B cell (primary cell): ENCODE measurements at places on chromosomes 11 and 22. TPM values are rescaled to one million over a fixed set of nuclear protein-coding genes. Genes with fewer than 3 reads are reported as not detected.

C11orf54 gene
- 38.9 and 40.3 TPM in 2 replicates for total RNA-seq

DNA sequence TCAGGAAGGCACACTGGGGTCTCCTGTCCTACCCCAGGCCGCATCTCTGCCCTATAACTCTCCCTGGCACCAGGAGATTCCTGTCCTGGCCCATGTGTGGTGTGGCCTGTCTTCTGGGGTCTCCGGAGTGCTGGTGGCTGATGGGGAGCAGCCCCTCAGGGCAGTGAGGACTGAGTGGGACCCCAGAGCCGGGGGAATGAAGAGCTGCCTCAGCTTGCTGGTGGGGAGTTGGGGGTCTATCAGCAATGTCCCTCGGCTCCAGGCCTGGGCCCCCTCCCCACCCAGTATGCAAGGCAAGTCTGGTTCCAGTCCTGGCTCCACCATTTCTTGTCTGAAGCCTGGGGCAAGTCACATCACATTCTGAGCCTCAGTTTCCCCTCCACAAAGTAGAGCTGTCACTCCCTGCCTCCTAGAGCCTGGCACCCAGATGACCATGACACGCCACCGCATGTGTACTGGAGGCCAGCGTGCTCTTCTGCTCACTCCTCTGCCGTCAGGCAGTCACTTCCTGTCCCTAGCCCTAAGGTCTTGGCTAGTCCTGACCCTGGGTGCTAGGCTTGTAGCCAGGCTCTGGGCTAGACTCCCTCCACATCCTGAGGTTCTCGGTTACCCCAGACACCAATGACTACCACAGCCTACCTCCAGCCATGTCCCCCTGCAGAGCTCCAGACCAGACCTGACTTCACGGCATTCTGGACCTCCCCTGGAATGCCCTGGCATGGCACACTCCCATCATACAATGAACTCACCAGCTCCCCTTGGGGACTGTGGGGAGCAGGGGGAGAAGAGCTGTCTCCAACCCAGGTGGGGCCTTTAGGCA, 12.8 kb downstream of the ARAP1 start:
- no peak for DNase-seq
- H3K36me3 ChIP-seq = no peaks in the 10 kb centered on the region
- peak overlapping the region; percentile 44 for H3K4me3 ChIP-seq
- peaks cover 99% of the 10 kb centered on the region for H3K4me1 ChIP-seq
- H3K27ac ChIP-seq = peak overlapping the region; percentile 99
- H3K27me3 ChIP-seq = no peaks in the 10 kb centered on the region

TIMP3 gene
- total RNA-seq = not detected in 2 replicates

- H3K4me3 ChIP-seq = peak within 1 kb of the TSS; percentile 84
- peaks cover 47% of the 10 kb centered on the region for H3K4me1 ChIP-seq
- no peaks in the 10 kb centered on the region for H3K27me3 ChIP-seq
Measured at GRCh38 chr11:47269829-47270305, at the start of gene MADD. TSS of gene MADD (plus strand) at chr11:47270133.

- H3K4me1 ChIP-seq = no peaks in the 10 kb centered on the region
- no peaks in the 10 kb centered on the region for H3K36me3 ChIP-seq
- H3K27me3 ChIP-seq = no peaks in the 10 kb centered on the region
- H3K4me3 ChIP-seq = no peak overlapping the region
Measured at GRCh38 chr11:60700689-60701468, 1.5 kb downstream of the MS4A8 start.

GRCh38 chr11:64894070-64894811, 15.8 kb upstream of the EHD1 start:
- DNase-seq = peak; percentile 91
- peaks cover 20% of the 10 kb centered on the region for H3K36me3 ChIP-seq
- H3K27me3 ChIP-seq = no peaks in the 10 kb centered on the region
- no peak overlapping the region for H3K4me3 ChIP-seq

GRCh38 chr22:46686221-46687047, 51.6 kb downstream of the CERK start:
- DNase-seq = no peak
- peaks cover 44% of the 10 kb centered on the region for H3K36me3 ChIP-seq
- H3K4me1 ChIP-seq = peaks cover 37% of the 10 kb centered on the region

DNA sequence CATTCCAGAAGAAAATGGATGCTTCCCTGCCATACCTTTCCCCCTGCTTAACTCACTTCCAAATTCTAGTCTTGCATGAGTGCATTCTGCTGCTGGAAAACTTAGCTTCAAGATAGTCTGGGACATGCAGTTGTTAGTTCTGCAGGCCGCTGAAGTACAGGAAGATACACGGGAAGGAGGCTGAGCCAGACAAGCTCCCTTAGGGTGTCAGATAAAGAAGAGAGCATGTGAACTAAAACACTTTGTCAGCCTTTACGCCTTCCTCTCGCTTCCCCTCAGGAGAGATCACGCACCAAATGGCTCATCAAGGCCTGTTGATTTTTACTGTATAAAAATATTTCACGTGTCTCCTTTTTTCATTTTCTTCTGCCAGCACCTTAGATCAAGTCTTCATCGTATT, 420.7 kb downstream of the INSC start:
- no peak overlapping the region for H3K4me3 ChIP-seq
- H3K4me1 ChIP-seq = no peaks in the 10 kb centered on the region
- no peak for DNase-seq
- no peaks in the 10 kb centered on the region for H3K27me3 ChIP-seq
- no peak overlapping the region for H3K27ac ChIP-seq

- no peak overlapping the region for H3K4me3 ChIP-seq
- no peak overlapping the region for H3K27ac ChIP-seq
- H3K36me3 ChIP-seq = no peaks in the 10 kb centered on the region
- no peak for DNase-seq
- H3K27me3 ChIP-seq = no peaks in the 10 kb centered on the region
Measured at GRCh38 chr11:64119700-64120099, 46.2 kb downstream of the MACROD1 start.

INS gene
- total RNA-seq = not detected in 2 replicates

DNA sequence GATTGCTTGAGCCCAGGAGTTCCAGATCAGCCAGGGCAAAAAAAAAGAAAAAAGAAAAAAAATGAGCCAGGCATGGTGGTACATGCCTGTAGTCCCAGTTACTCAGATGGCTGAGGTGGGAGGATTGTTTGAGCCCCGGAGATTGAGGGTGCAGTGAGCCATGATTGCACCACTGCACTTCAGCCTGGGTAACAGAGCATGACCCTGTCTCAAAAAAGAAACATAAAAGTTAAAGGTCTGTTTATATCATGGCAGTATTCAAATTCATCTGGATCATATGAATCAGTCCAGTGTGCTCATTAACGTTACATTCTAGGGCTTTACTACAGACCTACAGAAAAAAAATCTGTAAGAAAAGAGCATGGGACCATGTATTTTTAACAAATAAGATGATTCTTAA, 13.9 kb downstream of the HSD17B12 start:
- DNase-seq = no peak
- peaks cover 16% of the 10 kb centered on the region for H3K4me1 ChIP-seq

GRCh38 chr11:16816358-16817270, 78.2 kb downstream of the C11orf58 start:
- H3K27me3 ChIP-seq = no peaks in the 10 kb centered on the region
- no peak overlapping the region for H3K27ac ChIP-seq
- H3K4me3 ChIP-seq = no peak overlapping the region
- no peaks in the 10 kb centered on the region for H3K36me3 ChIP-seq
- no peaks in the 10 kb centered on the region for H3K4me1 ChIP-seq

DNA sequence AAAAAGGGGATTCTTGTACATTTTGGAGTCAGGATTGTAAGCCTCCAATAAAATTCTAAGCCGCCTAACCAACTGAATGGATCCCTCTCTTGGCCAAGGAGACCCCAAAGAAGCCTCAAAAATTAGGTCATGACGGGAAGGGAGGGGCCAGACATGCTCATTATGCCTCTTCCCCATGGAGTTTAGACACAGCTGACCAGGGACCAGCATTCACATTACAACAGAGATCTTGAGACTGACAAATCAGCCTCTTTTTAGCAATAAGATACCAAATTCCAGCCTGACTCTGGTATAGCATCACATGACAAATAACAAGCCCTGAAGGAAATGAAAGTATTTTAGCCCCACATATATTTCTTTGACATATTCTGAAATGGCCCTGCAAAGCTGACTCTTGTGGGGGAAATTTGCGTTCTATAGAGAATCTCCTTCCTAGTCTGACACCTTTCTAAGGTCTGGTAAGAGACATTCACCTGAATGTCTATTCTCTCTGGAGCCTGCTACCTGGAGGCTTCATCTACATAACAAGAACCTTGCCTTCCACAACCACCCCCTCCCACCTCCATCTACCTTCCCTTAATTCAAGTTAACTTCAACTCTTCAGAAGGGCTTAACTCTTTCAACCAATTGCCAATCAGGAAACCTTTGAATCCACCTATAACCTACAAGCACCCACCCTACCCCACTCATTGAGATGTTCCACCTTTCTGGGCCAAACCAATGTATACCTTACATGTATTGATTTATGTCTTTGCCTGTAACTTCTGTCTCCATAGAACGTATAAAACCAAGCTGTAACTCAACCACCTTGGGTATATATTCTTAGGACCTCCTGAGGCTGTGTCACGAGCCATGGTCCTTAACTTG, 10.3 kb downstream of the GAL start:
- DNase-seq = no peak
- no peaks in the 10 kb centered on the region for H3K4me1 ChIP-seq
- peaks cover 12% of the 10 kb centered on the region for H3K27me3 ChIP-seq
- no peak overlapping the region for H3K4me3 ChIP-seq

FGF19 gene
- total RNA-seq = not detected in 2 replicates

- peaks cover 26% of the 10 kb centered on the region for H3K4me1 ChIP-seq
- no peak for DNase-seq
- H3K27me3 ChIP-seq = no peaks in the 10 kb centered on the region
- H3K36me3 ChIP-seq = no peaks in the 10 kb centered on the region
Measured at GRCh38 chr11:69674267-69674885, 777 bp downstream of the LTO1 start.

DNA sequence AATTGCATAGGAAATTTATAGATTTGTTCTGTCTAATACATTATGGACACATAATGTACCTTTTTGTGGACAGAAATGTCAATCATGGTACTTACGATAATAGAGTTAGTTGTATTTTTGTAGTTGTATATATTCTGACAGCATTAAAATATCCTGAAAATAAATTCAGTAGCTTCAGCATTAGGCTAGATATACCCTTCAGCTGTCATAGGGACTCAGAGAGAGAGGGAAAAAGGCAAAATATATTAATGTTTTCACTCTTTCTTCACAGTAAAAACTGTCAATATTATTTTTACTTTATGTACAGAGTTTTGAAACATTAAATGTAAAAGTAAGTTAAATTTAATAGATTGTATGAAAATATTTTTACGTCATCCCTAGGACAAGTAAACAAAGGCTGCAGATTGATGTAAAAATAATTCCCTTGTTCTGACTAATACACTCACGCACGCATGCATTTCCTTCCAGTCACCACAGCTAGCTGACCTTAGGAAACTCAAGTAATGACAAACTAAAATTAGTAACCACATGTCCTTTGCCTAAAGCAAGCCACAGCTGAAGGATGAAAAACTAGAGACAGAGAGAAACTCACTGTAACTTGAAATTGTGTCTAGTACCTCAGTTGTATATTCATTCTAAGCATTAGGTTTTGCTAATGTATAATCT, 104.7 kb upstream of the CARD18 start:
- H3K4me1 ChIP-seq = no peaks in the 10 kb centered on the region
- H3K27ac ChIP-seq = no peak overlapping the region
- no peaks in the 10 kb centered on the region for H3K27me3 ChIP-seq
- DNase-seq = no peak

GRCh38 chr22:46673205-46673604, 53.0 kb downstream of the GRAMD4 start:
- no peak overlapping the region for H3K27ac ChIP-seq
- H3K4me3 ChIP-seq = no peak overlapping the region
- H3K4me1 ChIP-seq = peaks cover 39% of the 10 kb centered on the region

OR52I2 gene
- not detected in 2 replicates for total RNA-seq

PLAAT3 gene
- total RNA-seq = 0.95 and 2.3 TPM in 2 replicates

DNA sequence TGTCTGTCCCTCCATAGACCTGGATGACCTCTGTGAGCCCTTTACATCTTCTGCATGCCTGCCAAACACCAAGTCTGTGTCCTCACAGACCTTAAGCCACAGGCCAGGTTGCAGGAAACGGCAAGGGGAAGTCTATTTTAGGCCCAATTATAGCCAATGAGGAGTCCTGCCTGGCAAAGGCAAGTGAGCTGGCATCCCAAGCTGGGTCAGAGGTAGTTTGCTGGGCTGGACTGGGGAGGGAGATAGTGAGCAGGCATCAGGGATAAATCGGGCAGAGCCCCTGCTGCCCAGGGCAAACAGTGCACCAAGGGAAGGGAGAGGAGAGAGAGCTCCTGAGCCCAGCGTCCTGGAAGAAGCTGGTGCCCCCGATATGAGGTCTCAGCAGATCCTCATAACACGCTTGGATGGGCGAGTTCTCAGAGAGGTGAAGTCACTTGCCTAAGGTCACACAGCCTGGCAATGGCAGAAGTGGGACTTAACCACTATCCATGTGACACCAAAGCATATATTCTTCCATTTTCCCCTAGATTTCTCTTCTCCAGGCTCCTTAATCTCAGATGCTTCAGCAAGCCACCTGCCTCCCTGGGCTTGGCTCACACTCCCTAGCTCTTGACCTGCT, 3.7 kb upstream of the RELT start:
- no peaks in the 10 kb centered on the region for H3K36me3 ChIP-seq
- H3K27me3 ChIP-seq = no peaks in the 10 kb centered on the region
- peaks cover 58% of the 10 kb centered on the region for H3K4me1 ChIP-seq
- no peak overlapping the region for H3K27ac ChIP-seq

- H3K36me3 ChIP-seq = no peaks in the 10 kb centered on the region
- DNase-seq = no peak
- H3K4me1 ChIP-seq = peaks cover 7% of the 10 kb centered on the region
Measured at GRCh38 chr11:66391322-66391721, 19.8 kb upstream of the SLC29A2 start.

- H3K36me3 ChIP-seq = no peaks in the 10 kb centered on the region
- peak overlapping the region; percentile 79 for H3K4me3 ChIP-seq
- H3K4me1 ChIP-seq = peaks cover 14% of the 10 kb centered on the region
- peak overlapping the region; percentile 89 for H3K27ac ChIP-seq
- H3K27me3 ChIP-seq = no peaks in the 10 kb centered on the region
Measured at GRCh38 chr11:64268893-64269539, 15.4 kb downstream of the BAD start.

- H3K4me3 ChIP-seq = no peak overlapping the region
- H3K4me1 ChIP-seq = peaks cover 36% of the 10 kb centered on the region
- H3K36me3 ChIP-seq = no peaks in the 10 kb centered on the region
- H3K27me3 ChIP-seq = no peaks in the 10 kb centered on the region
- DNase-seq = peak; percentile 32
- H3K27ac ChIP-seq = no peak overlapping the region
Measured at GRCh38 chr22:22061085-22062077, 78.8 kb upstream of the TOP3B start.
